ENCODE measurements at places on chromosomes 1 and 21. TPM values are rescaled to one million over a fixed set of nuclear protein-coding genes. Genes with fewer than 3 reads are reported as not detected.

DNA sequence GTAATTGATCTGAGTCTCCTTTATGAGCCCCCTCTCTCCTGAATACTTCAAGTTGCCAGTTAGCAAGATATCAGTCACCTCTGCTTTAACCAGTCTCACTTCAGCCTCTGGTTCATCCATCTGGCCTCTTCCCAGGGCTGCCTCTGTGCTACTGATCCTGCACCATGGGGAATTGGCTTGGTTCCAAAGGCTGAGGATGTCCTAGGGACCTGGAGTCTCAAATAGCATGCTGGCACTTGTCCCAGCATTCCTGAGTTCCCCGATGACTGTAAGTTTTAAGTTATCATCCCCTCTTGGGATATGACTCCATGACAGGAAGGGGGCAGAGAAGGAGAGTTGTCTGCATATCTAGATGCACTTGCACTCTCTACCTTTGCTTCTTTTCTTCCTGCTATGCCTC is 252.0 kb downstream of the PTBP2 start:
- no peak for DNase-seq

DNA sequence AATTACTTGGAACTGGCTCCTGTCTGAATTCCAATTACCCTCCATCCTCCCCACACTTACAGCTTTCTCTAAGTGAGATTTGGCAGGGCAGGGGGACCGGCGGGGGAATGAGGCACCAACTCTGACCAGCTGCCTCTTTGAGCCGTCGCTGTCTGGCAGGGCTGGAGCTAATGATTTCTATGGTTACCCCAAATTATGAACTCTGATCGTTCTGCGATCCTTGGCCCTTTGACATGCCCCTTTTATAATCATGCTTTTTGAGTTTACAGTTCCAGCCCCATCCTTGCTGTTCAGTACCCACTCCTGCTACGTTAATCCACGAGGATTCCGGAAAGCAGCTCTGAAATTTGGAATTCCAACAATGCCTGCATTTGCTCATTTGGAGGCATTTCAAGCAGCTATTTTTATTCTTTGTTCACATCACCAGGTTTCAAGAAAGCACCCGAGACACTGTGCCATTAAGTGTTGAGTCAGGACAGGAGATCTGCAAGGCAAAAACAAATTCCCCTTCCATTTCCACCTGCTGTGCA is 54.6 kb upstream of the LBR start:
- no peak for DNase-seq

DNA sequence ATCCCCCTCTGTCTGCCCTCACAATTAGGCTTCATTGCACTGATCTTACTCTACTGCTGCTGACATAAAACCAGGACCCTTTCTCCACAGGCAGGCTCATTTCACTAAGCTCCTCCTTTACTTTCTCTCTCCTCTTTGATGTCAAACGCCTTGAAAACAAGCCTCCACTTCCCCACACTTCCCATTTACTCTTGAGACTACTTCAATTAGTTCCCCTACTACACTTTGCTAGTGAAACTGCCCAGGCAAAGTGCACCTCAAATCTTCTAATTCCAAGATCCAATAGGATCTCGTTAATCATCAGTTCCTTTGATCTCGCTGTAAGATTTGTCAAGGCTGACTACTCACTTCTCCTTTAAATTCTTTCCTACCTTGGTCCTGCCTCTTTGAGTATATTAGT is 5.9 kb upstream of the CDC20 start:
- DNase-seq, result no peak

GRCh38 chr1:91750398-91750996 is 135.5 kb downstream of the TGFBR3 start:
- peak; percentile 35 for DNase-seq

DNA sequence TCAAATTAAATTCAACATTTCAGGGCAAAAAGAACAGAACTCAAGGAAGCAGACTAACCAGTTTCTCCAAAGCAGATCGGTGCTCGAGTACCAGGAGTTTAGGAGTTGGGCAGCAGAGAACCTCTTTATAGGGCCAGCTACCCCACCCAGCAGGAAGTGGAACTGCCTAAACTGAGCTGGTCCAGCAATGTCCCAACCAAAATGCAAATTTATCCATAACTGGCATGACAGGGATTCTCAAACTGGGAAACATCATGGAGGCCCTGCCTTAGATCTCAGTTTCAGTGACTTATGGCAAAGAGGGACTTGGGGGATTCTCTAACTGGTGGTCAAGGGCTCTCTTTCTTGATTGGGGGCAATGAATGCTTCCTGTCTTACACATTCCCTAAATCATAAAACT is at the start of gene SPRR2B:
SPRR2B (minus strand) TSS at position 101 of the 400 bp plus-strand sequence. CDS start 772 bp downstream, outside the sequence.
- DNase-seq, result no peak

DNA sequence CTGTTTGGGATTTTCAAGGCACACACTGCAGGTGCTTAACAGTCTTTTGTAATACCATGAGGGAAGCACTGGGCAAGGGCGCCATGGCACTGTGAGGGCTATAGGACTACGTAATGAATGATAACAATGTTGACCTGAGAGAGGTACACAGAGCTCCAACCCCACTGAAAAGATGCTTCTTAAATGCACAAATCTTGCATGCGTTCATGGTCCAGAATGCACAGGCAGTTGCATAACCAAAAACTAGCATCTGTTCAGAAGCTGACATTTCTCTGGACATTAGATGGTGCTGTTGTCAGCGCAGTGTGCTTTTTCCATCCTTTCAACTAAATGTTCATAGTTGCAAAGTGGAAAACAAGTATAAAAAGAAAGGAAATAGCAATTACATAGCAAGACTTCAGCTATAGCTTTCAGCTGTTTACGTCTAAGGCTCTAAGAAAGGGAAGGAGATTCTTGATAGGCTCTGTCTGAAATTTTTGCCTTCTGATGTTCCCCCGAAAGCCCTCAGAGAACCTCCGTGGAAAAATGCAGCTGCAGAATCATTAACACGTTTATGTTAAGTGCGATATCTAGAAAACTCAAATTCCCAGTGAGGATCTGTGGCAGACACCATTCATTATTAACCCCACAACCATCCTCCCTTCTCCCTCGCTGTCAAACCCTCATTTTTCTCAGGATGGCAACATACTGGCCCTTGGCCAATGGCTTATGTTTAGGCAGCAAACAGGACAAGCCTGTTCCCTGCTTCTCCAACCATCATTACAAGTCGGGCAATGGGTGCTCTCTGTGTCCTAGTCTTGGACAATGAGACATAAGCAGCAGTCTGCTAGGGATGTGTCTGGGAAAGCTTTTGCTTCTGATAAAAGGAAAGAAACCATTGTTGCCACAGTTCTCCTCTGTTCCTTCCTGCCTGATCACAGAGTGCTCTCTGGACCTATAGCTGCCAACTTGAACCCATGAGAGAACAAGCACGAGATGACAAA is 8.2 kb upstream of the TARBP1 start:
- DNase-seq, result no peak

The ST6GALNAC5 gene
- 3.1 TPM for polyA plus RNA-seq

GRCh38 chr21:42040411-42041180 is 30.4 kb upstream of the ZBTB21 start:
- DNase-seq, result peak; percentile 54

The KRTAP21-2 gene
- polyA plus RNA-seq, result not detected

GRCh38 chr1:200627575-200628222 is 7.1 kb upstream of the KIF14 start:
- no peak for DNase-seq

The BTBD19 gene
- 4.7 TPM for polyA plus RNA-seq

DNA sequence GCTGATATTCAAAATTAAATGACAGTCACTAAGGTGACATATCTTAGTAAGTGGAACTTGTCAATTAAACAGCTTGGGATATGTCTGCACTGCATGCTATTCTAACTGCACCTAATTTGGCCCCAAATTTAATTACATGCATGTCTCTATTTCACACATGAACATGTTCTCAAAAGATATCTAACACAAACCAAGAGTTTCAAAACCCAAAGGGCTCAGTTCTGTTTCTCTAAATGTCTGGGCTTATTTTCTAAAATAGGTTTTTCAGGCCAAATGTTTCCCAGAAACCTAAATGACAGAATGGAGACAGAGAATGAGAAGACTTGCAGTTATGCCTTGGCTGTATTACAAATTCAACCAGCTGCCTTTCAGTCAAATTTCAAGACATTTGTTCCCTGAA is 11.3 kb downstream of the RAB29 start:
- no peak for DNase-seq

DNA sequence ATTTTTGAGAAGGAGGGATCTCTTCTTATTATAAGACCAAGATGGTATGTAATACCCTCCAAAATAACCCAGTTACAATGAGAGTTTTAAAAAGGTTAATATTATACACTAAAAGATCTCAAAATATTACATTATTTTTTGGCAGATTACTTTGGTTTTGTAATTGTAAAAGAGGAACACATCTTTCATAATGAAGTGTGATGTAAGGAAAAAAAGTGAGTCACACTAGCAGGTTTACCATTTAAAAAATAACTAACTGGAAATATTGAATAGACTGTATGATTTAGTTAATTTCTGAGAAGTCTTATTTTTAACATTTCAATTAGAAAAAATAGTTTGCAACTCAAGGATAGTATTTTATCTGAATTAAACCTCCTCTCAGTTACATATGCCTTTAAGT is 1.1 kb downstream of the F5 start:
- DNase-seq, result no peak

GRCh38 chr1:76209238-76209637 is 134.7 kb downstream of the ST6GALNAC3 start:
- no peak for DNase-seq

DNA sequence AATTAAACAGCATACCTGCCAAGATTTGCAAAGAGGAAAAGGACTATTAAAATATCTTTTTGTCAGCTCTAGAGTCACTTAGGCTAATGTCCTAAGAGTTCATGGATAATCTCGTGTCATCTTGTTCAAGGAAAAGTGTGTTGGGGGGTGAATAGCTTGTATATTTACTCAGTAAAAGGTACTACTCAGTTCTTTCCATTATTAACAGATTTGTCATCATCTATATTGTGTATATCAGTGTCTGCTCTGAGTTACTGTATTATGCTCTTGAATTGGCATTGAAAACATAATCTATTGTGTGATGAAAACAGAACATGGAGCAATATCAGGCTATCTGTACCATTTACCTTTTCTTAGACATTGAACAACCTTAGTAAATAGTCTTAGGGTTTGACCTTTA is 41.9 kb downstream of the SMG7 start:
- no peak for DNase-seq

DNA sequence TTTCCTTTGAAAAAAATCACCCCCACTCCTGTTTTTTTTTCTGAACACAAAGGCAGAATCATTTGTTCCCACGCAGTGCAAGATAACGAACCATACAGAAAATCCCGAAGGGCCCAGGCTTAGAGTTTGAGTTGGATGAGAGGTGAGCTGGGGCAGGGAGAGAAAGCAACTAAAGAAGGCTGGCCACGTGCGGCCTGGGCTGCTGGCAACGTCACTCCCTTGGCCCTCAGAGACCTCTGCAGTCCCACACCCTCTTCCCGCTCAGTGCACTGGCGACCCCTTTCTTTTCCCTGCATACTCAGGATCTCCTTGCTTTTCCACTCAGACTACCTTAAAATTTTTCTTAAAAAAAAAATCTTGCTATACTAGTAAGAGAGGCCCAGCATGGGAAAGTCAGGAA is 28.2 kb upstream of the CRNN start:
- no peak for DNase-seq

The XCL1 gene
- 0.09 TPM for polyA plus RNA-seq

DNA sequence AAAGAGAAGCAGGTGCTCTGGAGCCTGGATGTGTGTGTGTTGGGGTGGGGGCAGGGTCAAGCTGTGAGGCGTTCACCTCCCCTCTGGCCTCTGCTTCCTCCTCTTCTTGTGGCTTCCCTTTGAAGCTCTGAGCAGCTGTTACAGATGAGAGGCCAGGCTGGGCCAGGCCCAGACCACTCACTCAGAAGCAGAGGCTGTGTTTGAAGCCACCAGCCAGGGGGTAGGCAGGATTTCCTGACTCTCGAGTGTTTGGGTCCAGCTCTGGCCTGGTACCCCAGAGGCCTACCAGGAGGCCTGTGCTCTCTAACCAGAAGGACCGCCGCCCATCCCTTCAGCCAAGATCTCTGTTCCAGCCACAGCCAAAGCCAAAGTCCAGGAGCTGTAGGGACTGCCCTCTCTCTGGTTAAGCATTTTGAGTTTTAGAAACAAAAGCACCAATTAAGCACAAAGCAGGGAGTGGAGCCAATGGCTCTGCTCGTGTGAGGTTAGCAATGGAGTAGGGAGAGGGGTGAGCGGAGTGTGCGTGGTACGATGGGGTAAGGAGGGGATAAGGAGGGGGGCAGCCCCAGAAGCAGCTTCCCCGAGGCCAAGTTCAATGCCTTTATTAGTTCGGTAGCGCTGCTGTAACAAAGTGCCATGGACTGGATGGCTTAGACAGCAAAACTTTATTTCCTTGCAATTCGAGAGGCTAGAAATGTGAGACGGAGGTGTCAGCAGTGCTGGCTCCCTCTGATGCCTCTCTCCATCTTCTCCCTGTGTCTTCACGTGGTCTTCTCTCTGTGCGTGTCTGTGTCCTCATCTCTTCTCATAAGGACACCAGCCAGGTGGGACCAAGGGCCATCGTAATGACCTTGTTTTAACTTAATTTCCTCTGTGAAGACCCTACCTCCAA is 20.5 kb downstream of the RCSD1 start:
- no peak for DNase-seq

- DNase-seq, result no peak
These were observed 152.2 kb downstream of the S1PR1 start for GRCh38 chr1:101388904-101389546.

DNA sequence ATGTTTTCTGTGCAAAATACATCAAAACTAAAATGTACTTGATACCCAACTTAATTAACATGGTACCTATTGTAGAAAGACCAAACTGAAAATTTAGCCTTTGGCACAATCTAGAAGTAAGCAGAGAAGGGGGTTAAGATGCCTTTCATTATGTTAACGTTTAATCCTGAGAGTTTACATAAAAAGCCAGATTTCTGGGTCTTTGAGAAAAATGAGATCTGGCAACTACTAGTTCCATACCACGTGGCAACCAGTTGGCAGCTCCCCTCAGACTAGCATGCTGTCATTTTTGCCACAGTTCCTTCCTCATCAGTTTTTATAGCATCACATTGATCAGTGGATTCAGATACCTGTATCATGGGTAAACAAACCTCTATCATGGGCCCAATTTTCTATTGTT is 1.5 kb downstream of the RO60 start:
- no peak for DNase-seq

- DNase-seq, result no peak
These were observed 30.5 kb upstream of the NRIP1 start for GRCh38 chr21:15095326-15095725.

GRCh38 chr1:172898866-172899265 is 151.9 kb downstream of the TNFSF18 start:
- no peak for DNase-seq
